ENCODE measurements at places on chromosomes 2 and 18.

- DNase-seq, result no peak
Measured at GRCh38 chr2:28185891-28186290, 206.8 kb upstream of the FOSL2 start.

- DNase-seq, result no peak
Measured at GRCh38 chr2:228624733-228625132, 443.2 kb upstream of the SPHKAP start.

GRCh38 chr2:115011721-115012120 lies 569.3 kb downstream of the DPP10 start:
- DNase-seq, result no peak

DNA sequence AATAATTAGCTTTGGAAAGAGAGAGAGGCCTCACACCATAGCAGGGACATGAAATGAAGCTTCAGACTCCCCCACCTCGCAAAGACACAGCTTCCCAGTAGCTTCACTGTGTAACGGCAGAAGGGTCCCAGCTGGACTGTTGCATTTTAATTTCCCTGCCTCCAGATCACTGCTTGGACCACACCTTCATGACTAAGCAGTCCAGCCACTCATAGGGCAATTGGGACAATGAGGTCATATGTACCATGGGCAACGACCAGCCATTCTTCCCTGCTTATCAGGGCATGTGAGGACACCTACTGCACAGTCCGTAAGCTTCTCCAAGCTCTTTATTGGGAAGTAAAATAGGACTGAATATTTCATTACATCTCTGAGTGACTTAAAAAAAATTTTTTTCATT lies 183.0 kb downstream of the MREG start:
- DNase-seq, result no peak

- no peak for DNase-seq
Measured at GRCh38 chr2:102143450-102143985, 972 bp downstream of the IL1R1 start.

GRCh38 chr2:121904656-121905055 lies 149.2 kb downstream of the TSN start:
- no peak for DNase-seq

- DNase-seq, result no peak
Measured at GRCh38 chr2:177612659-177613058, 220.1 kb downstream of the AGPS start.

GRCh38 chr2:40559175-40559574 lies 107.3 kb upstream of the SLC8A1 start:
- DNase-seq, result no peak

DNA sequence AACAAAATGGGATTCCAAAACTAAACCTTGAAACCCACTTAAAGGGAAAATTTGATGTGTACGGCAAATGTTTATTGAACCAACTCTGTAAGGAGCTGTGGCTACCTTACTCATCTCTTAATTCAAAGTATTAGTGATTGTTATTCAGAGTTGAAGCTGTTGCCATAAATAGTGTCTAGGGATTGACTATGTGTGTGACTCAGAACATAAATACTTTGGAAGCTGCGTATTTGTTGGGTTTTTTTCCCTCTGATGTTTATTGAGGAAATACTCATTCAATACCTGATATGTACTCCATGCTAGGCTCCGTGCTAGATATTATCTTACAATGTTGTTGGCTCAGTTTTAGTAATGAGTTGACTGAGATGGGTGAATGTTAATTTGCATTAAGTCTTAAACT lies 90.4 kb downstream of the PTRHD1 start:
- no peak for DNase-seq

DNA sequence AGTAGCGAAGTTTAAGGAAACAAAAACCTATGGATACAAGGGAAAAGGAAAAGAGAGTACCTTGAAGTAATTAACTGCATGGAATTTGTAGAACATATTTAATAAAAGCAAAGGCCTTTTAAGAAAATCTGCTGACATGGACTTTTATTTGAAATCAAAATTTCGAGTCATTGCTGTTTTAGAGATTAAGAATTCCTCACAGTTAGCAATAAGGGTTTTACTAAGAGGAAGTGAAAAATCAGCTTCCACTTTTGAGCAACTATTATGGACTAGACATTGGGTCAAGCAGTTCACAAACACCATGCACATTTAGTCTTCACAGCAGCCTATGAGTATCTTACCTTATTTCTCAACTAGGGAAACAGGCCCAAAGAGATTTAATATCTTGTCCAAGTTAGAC lies 876.3 kb downstream of the BCL11A start:
- DNase-seq, result no peak

DNA sequence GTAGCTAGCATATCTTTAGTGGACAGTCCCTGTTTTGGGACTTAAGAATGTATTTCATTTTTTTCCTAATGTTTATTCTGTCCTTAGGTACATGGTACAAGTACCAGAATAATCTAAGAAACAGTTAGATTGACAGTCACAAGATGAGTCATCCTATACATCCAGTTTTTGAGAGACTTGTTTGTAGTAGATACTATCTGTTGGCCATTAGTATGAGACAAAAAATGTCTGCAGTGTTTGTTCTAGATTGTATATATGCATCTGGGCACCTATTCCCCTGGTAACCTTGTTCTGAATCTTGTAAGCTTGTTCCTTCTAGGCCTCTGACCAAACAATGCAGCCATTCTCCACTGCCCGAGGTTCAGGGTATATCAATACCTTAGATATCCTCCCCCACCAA lies 1343.5 kb downstream of the SUCLG1 start:
- no peak for DNase-seq

DNA sequence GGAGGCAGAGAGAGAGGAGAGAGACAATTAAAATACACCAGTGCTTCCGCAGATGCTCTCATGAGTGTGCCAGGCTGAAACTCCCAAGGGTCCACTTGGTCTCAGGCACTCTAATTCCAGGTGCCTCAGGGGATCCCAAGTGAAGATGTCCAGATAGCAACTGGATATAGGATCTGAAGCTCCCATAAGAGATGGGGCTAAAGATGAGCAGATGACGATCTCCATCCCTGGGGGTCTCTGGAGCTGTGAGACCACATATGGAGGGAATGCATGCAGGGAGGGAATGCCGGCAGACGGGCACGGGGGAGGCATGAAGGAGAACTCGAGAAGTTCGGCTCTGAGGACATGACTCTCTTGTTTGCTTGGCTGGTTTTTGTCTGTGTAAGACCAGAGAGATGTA lies 223.7 kb upstream of the RAB6C start:
- DNase-seq, result no peak

- no peak for DNase-seq
Measured at GRCh38 chr2:54876764-54877163, 153.3 kb downstream of the EML6 start.

GRCh38 chr18:79530821-79531220 lies 135.1 kb downstream of the NFATC1 start:
- DNase-seq, result no peak

GRCh38 chr2:217223222-217223930 lies 363.5 kb upstream of the TNP1 start:
- no peak for DNase-seq

GRCh38 chr2:191593622-191594385 lies 84.1 kb upstream of the NABP1 start:
- DNase-seq, result no peak
